AML-193 (cell line): ENCODE measurements at places on chromosomes 3 and 15.

DNA sequence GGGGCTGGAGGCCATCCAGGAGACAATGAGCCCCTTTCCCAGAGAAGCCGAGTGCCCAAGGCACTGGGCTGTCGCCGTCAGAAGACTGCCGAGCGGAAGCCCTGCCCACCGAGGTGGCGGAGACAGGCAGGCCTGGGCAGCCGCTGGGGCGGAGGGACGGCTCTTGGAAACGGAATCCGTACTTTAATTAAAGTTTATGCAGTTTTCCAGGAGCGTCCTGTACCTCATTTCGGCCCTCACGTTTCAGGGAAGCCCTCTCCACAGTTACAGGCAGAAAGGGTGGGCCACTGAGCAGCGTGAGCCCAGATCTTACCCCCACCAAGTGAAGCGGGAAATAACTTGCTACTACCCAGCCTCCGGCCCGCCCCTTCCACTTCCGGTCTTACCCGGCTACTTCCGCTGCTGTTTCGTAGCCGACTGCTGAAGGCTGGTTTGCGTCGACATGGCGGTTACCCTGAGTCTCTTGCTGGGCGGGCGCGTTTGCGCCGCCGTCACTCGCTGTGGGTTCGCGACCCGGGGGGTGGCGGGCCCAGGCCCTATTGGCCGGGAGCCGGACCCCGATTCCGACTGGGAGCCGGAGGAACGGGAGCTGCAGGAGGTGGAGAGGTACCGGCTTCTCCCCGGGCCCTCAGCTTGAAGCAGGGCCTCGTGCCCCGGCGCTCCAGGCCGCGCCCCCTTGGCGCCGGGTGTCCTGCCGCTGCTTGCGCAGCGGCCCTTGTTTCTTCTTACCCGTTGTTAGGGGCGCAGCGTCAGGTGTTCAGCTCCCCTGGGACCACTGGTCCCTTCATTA lies at the start of gene NGRN:
Gene NGRN (plus strand): TSS at position 402 of the 790 bp plus-strand sequence. CDS start 41 bp downstream, at position 443.
- DNase-seq, result peak; percentile 82

DNA sequence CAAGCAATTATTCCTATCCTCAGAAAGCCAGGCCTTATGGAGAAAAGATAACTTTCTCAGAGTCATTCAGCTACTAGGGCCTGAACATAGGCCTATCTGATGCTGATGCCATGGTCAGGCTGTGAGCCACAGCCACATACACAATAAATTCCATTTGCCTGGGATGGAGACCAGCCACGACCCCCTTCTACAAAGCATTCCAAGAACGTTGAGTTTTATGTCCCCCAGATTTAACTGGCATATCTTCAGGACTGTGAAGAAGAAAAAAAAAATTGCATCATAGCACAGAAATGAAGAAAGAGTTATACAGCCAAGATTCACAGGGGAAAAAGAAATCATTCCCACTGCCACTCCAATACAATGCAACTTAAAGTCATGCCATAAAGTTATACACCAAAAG lies 100.0 kb downstream of the THBS1 start:
- no peak for DNase-seq

GRCh38 chr3:129132097-129132866 lies 10.7 kb upstream of the RAB43 start:
- DNase-seq, result no peak

DNA sequence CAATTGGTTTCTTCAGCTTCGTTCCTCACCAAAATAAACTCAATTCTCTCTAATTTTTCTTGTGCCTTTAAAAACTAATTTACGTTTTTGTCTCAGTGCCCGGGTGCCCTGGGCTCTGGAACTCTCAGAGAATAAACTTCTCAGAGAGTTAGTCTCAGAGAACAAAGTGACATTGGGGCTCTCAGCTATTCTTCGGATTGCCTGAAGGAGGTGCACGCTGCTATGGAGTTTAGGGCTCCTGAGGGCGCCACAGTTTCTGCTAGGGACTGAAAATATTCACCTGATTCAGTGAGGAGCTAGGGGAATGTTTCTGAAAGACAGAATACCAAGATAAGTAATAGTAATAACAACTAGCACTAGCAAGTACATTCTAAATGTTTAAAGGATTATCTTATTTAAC lies 22.7 kb downstream of the ZIC4 start:
- DNase-seq, result no peak

- no peak for DNase-seq
These were observed 25.4 kb downstream of the CTDSPL start for GRCh38 chr3:37887062-37887461.

- DNase-seq, result no peak
These were observed 8.5 kb upstream of the OXTR start for GRCh38 chr3:8777978-8778267.

- DNase-seq, result no peak
These were observed 196.4 kb upstream of the LPP start for GRCh38 chr3:187957582-187957981.

DNA sequence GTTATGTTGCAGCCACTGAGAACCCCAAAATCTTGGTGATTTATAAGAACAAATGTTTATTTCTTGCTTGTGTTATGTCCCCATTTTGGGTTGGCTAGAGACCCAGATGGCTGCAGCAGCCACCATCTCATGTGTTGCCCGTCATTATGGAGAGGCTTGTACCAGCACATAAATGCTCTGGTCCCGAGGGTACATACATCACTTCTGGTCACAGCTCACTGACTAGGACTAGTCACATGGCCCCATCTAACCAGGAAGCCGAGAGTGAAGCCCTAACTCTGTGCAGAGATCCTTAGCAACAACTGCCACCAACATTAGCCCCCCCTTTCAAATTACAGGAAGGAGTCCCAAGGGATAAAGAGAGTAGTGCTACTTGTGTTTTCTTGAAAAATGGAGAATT lies 25.5 kb upstream of the HACD2 start:
- DNase-seq, result no peak

DNA sequence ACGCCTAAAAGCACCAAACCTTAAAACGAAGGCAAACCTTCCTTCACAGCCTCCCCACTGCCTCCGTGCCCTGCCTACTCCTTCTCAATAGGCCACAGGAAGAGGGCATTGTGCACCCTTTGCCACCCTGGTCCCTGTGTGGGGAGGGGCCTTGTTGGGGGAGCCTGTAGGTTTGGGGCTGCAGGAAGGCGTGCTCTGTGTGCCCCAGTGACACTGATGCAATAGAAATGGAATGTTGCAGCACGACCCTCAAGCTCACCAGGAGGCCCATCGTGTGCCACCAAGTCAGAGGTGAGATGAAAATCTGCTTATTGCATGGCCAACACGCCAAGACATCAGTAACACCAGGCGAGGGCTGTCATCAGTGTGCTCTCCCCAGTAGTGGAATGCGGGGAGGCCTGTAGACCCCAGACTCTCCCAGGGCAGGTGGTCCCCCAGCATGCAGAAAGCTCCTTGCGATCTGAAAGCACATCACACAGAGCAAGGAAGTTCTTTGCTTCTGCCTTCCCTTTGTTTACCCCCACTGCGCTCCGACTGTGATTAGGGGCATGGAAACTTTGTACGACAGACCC lies 86.2 kb downstream of the ASB7 start:
- DNase-seq, result no peak

DNA sequence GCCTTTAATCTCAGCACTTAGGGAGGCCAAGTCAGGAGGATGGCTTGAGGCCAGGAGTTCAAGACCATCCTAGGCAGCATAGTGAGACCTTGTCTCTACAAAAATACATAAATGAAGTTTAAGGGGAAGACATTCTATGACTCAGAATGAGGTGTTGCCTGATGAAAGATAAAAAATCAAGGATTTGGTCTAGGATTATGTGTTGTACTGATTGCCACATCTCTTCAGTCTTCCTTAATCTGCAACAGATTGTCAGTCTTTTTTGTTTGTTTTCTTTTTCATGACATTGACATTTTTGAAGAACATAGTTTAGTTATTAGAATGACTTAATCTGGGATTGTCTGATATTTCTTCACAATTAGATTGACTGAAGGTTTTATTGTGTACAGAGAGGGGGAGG lies 26.3 kb upstream of the DPPA4 start:
- no peak for DNase-seq

DNA sequence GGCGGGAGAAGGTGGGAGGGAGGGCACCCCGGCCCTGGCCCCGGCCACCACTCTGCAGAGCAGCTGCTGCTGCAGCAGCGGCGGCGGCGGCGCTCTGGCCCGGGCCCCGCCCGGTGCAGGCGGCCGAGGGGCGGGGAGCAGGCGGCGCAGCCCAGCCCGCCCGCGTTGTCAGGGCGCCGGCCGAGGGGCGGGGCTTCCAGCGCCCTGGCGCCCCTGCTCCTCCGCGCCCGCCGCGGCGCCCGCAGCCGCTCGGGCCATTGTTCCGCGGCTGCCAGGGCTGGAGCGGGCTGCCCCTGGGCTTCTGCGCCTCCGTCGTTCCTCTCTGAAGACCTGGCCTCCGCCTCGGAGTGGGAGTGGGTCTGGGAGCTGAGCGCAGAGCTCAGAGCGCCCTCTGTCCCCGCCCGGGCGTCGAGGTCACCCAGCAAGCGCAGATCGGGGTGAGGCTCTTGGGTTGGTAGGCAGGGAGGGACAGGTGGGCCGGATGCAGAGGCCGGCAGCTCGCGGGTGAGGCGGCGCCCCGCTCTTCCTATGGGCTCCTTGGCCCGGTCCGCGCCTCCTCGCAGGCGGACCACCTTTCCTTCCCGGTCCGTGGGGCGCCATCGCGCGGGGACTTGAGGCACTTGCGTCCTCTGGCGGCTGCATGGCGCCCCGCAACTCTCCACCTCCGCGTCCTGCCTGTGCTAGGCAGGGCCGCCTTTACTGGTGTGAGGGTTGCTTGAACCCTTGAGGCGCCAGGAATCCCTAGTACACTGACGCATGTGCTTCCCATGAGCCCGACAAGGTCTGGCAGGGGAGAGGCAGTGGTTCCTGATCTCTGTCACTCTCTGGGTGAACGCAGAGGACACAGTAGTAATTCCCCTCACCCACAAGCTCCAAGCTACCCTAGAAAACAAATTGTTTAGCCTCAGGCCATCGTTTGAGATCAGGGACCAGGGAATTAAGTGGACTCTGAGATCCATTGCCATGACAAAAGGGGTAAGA lies at the start of gene LPCAT4:
Gene LPCAT4 (minus strand): TSS at position 96 of the 981 bp plus-strand sequence. CDS start 96 bp downstream, outside the sequence.
- peak; percentile 77 for DNase-seq

GRCh38 chr15:84858231-84858630 lies 26.2 kb upstream of the SLC28A1 start:
- no peak for DNase-seq

DNA sequence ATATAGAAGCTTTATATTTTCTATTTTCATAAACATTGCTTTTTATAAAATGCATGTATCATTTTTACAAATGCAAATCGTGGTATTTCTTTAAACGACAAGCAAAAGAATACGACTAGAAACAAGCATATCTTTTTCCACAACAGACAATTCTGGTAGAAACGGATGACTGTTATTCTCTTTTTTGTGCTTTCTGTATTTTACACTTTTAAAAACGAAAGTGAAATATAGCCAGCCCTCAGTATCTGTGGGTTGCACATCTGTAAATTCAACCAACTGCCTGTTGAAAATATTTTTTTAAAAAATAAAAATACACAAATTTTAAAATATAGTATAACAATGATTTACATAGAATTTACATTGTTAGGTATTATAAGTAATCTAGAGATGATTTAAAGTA lies 61.3 kb downstream of the PRTG start:
- DNase-seq, result no peak

- DNase-seq, result no peak
These were observed at the start of gene AMOTL2 for GRCh38 chr3:134374105-134374790. Gene AMOTL2, minus strand, starts transcription at chr3:134374447. Its CDS starts 3,014 bp downstream, at chr3:134371433.

- DNase-seq, result no peak
These were observed 75.8 kb upstream of the OSTN start for GRCh38 chr3:191123231-191123630.

- no peak for DNase-seq
These were observed 21.4 kb downstream of the KPNA1 start for GRCh38 chr3:122493296-122493695.

DNA sequence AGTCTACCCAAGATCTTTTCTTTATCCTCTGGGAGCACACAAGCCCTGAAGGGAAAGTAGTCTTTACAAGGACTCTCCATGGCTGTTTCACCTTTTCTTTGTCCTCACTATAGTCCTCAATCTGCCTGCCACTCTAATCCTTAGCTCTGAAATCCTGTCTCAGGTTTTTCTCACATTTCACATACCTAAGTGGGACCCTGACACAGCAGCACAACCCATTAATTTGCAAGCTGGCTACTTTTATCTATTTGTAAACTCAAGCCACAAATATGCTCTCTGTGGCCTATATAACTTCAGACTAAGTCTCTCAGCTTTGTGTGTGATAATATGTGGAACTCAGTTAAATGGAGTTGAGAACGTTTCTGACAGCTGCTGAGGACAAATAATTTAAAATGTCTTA lies 19.8 kb downstream of the SIN3A start:
- no peak for DNase-seq

GRCh38 chr15:33716025-33716424 lies 252.3 kb upstream of the CHRM5 start:
- no peak for DNase-seq

DNA sequence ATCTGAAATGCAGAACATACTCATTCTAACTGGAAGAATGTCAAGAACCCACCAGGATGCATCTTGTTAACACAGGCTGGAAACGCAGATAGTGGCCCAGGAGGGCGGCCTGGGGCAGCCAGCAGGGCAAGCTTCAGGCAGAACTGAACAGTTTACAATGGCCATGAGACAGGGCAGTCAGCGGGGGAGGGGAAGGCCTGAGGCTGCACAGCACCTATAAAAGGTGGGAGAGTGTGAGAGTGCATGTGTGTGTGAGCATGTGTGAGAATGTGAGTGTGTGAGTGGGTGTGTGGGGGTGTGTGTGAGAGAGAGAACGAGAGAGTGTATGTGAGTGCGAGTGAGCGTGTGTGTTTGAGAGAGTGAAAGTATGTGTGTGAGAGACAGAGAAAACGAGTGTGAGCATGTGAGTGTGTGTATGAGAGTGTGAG lies 26.8 kb upstream of the SLCO2A1 start:
- no peak for DNase-seq

DNA sequence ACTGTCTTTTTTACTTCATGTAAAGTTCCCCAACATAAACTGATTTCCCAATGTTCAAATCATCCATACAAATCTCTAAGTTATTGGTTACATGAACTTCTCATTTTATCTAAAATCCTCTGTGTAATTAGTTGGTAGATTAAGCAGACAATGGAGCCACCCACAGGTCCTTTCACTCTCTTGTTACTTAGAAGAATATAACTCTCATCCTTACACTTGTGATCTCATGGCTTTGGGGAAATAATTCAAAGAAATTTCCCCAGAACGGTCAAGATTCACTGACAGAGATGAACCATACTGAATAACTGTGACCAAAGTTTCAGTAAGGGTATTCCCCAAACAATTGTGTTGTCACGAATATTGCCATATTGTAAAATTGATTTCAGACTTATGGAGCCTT lies 1102.6 kb upstream of the EPHA6 start:
- DNase-seq, result no peak

DNA sequence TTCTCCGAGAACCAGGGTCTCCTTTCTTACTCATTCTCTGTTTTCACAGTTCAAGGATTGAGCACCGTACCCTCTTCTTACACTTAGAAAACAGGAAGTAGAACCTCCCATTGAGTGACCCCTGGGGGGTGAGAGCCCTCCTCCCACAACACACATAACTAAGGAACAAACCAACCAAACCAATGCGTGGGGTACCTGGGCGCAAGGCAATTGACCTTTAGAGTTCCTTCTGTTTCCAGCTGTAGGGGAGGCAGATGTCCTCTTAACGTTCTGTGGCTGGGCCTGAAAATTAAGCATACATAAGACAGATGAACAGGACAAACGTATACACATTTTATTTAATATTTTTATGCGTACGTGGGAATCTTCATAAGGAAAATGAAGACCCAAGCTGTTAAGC lies 33.5 kb upstream of the TIMP4 start:
- DNase-seq, result no peak

GRCh38 chr3:37579181-37579580 lies 282.5 kb upstream of the CTDSPL start:
- no peak for DNase-seq
